HEK293T (cell line): ENCODE measurements at places on chromosomes 16 and 17.

DNA sequence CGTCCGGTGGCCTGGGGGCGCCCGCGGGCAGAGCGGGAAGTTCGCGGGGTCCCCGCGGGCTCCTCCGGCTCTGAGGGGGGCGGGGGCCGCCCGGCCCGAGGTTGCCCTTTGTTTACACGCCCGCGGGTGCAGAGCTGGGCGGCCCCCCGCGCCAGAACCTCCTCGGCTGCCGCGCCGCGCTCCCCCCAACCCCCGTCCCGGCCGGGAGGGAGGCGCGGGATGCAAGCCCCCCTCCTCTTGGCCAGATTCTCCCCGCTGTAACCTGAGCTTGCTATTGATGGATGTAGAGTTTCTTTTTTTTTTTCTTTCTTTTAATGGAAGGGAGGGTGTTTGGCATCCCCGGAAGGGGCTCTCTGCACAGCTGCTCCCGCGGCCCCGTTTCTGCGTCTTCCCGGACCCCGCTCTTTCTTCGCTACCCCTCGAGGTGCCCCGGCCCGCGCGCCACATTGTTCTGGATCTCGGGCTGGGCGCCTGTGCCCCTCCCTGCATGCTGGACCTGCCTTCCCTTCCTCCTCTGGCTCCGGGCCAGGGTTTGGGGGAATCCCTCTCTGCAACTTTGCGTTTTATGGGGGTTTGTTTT is 646 bp downstream of the CBX2 start:
- DNase-seq, result peak; percentile 49

DNA sequence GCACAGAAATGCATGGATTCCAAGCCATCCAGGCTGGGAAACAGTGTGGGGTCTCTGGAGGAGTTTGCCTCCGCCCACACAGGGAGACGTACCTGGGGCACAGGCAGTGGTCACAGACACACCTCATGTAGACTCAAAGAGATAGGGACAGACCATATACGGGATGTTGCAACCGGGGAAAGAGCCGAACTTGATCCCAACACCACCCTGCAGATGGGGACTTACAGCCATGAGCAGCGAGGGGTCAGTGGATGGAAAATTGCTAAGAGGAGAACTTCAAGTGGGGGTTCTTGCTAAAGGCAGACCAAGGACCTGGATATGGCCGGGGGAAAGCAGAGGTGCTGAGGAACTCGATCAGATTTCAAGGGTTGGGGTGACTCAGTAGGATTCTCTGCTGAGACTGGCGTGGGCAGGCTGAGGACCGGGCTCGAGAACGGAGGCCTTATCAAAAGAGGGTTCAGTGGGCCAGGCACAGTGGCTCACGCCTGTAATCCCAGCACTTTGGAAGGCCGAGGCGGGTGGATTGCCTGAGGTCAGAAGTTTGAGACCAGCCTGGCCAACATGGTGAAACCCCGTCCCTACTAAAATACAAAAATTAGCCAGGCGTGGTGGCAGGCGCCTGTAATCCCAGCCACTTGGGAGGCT is 12.0 kb upstream of the DNAH17 start:
- DNase-seq, result no peak

DNA sequence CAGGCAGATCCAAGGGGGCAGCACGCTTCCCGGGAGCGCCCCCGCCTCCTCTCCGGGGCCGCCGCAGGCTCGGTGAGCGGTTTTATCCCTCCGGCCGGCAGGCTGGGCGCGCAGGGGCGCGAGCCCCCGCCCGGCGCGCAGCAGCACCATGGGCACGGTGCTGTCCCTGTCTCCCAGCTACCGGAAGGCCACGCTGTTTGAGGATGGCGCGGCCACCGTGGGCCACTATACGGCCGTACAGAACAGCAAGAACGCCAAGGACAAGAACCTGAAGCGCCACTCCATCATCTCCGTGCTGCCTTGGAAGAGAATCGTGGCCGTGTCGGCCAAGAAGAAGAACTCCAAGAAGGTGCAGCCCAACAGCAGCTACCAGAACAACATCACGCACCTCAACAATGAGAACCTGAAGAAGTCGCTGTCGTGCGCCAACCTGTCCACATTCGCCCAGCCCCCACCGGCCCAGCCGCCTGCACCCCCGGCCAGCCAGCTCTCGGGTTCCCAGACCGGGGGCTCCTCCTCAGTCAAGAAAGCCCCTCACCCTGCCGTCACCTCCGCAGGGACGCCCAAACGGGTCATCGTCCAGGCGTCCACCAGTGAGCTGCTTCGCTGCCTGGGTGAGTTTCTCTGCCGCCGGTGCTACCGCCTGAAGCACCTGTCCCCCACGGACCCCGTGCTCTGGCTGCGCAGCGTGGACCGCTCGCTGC is 832 bp downstream of the CDK5R1 start:
- peak; percentile 13 for DNase-seq

- DNase-seq, result no peak
Observed at GRCh38 chr16:67841198-67841815, 813 bp upstream of the THAP11 start.

DNA sequence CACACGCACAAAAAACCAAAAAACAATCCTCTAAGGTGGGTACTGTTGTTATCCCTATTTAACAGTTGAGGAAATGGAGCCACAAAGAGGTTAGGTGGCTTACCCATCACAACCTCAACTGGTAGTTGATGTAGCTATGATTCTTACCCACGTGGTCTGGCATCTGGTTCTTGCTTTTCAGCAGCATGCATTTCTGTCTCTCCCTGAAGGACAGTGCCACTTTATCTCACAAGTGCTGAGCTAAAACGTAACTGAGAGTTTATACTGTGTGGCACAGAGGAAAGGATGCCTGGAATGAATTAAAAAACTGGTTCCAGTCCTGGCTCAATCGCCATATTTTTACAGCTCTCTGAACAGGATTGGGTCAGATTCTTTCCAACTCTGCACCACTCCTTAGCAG is 1.9 kb upstream of the CORO6 start:
- no peak for DNase-seq

DNA sequence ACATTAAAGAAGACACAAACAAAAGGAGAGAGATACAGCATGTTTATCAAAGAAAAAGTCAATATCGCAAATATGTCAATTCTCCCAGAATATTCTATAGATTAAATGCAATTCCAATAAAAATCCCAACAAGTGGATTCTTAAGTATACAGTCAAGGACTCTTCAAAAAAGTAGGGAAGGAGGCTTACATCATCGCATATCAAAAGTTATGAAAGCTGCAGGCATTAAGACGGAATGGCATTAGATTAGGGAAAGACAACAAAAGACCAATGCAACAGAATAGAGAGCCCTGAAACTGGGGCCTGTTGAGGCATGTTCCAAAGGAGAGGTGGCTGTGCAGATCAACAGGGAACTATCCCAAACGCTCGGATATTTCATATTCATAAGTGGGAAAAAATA is 76.0 kb downstream of the MARCHF10 start:
- no peak for DNase-seq

DNA sequence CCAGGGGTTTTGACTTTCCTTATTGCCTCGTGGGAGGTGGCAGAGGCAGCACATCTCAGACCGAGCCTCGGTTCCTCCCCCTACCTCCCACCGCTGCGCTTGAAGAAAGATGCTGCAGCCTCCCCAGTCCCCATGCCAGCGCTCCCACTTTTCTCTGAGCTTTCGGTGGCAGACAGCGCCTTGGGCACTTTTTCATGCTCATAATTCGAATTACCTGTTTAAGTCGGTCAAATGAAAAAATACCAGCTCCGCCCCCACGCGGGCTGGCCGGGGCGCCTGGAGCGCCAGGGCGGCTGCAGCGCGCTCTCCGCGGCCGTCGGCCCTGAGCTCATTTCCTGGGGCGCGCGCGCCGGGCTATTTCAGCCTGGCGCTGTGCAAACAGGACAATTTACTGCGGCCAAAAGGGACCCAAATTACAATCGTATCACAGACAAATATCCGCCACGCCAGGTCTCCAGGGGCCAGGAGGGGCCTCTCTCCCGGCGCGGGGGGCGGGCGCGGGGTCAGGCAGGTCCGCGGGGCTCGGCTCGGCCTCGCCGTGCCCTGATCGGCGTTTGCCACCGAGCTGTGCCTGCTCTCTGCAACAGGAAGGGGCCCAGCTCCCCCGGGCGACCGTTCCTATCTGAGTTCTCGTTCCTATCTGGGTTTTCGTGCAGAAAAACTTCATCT is 45.0 kb downstream of the SOST start:
- peak; percentile 49 for DNase-seq

DNA sequence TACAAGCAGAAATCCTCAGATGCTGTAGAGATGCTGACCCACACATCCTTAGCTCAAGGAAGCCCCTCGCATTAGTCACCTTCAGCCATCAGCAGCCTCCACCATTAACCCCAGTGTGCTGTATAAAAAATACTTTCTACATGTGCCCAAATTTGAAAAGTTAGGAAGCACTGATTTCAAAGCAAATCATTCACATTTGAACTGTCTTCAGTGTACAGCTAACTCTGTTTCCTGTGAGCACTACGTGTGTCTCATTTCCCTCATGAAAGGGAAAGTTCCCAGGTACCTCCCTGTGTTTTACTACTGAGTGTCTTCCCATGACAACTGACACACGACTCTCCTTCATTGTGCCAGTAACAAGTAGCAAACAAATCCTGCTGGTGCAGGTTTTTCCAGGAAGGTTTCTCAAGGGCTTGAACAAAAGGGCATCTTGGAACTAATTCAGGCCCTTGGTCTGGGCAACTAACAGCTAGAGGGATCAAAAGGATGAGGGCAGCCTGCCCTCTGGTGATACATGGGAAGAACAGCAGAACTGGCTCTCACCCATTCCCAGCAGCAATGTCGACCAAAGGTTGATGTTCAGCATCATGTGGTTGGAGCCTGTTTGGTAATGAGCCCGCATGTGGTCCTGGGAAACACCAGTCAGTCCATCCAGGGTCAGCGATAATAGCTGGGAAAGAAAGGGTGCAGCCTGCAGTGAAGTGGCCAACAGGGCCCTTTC is 4.0 kb downstream of the SLC35B1 start:
- DNase-seq, result peak; percentile 48

DNA sequence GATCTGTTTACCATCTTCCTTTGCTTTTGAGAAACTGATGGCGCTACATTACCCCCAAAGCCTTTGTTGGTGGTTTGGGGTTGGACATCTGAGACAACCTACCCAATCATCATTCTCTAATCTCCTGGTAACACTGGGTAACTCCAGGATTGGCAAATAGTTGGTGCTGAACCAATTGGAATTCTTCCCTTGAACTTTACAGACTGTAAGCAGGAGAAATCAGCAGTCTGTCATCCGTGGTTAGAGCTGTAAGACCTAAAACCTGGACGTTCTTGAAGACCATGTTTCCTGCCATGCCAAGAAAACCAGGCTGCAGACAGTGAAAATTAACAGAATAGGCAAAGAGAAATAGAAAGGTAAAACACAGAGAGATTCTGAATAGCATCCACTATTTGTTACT is 398.8 kb upstream of the SALL1 start:
- no peak for DNase-seq

DNA sequence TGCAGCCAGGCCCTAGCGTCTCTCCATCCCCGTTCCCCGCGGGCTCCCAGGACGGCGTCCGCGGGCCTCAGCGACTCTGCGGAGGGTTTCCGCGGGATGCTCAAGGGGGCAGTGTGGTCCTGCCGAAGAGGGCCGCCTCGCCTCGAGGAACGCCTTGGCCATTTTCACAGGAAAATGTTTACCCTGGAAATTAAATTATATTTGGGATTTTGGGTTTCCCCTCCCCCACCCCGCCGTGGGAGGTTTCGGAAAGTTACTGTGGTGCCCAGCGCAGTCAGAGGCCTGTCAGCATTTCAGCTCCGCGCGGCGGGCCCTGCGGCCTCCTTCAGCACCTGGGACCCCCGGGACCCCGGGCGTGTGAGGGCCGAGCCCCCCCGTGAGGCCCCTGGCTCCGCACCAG is 94.5 kb downstream of the PCTP start:
- DNase-seq, result peak; percentile 53

DNA sequence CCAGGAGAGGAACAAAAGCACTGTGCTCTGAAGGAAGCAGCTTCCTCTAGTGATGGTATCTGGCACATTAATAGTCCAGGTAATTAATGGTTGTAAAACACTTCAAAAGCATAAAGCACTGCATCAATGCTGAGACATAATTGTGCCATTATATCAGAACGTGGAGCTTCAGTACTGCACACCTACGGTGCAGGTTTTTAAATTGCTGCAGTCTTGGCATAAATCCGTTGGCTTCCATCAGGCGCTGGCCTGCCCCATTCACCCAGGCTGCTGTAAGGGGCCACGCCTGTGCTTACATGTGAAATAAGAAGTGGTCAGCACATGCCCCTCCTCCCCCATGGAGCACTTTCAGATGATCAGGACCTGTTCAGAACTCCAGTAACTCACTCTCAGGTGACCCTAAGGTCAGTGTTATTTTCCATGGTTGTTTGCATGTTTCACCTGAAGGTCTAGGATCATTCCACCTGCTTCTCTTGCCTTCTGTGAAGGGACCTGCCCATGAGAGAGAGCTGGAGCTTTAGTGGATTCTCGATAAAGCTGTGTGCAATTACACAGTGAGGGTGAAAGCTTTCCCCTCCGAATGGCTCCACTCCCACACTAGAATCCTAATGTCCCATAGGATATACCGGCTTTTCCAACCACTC is 345.3 kb downstream of the CA10 start:
- DNase-seq, result no peak

GRCh38 chr16:85090873-85091521 is 21.3 kb downstream of the CIBAR2 start:
- no peak for DNase-seq

GRCh38 chr16:26614237-26614841 is 452.4 kb upstream of the C16orf82 start:
- DNase-seq, result no peak

DNA sequence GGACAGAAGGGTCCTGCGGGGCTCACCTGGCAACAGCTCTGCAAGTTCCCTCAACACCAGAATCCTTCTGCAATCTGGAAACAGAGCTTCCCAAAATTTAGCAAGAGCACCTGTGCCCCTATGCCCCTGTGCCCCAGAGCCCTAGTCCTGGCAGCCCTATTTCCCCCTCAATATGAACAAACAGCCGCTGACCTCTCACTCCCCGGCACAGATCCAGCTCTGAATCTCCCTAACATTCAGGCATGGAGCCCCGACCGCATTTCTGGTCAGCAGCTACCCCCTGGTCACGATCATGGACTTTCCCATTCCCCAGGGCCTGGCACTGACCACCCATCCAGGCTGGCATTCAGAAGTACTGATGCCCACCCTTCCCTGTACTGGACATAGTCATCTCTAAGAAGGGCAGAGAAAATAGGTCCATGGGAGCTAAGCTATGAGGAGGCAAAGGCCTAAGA is 110.8 kb upstream of the SMURF2 start:
- no peak for DNase-seq

- DNase-seq, result no peak
Observed at GRCh38 chr17:34885076-34885475, 76.2 kb downstream of the CCT6B start.

DNA sequence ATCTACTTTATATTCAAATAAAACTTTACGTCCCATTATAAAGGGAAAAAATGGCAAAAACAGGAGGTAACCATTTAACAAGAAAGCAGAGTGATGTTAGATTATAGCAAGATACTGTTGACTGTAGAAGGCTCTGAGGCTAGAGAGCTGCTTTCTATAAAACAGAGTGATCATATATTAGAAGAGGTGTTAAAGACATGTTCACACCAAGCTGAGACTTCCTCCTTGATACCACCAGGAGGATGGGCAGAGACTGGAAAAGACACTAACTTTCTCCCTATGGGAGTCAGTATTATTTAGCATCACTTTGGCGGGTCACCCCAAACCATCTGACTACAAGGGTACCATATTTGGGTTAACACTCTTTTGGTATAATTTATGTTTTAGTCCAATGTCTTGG is 687 bp upstream of the CIITA start:
- DNase-seq, result no peak
